ENCODE measurements at places on chromosomes 1 and 21. TPM values are rescaled to one million over a fixed set of nuclear protein-coding genes. Genes with fewer than 3 reads are reported as not detected.

S100A16 gene
- 256 TPM for total RNA-seq

NUF2 gene
- total RNA-seq: 9.7 TPM

CTSS gene
- total RNA-seq: 25.8 TPM

CELA2A gene
- not detected for total RNA-seq

AMPD1 gene
- total RNA-seq: not detected

ENTREP3 gene
- total RNA-seq: 4.8 TPM

NBPF6 gene
- total RNA-seq: not detected

AQP10 gene
- under 0.01 TPM for total RNA-seq

ESPN gene
- total RNA-seq: not detected

ANGPTL3 gene
- not detected for total RNA-seq

TEX38 gene
- not detected for total RNA-seq

C1orf53 gene
- 3.9 TPM for total RNA-seq

LAPTM5 gene
- 0.44 TPM for total RNA-seq

KPRP gene
- not detected for total RNA-seq

SPRR2G gene
- total RNA-seq: not detected

CLCC1 gene
- total RNA-seq: 38.1 TPM

C1QB gene
- total RNA-seq: not detected

C4BPA gene
- not detected for total RNA-seq

MMEL1 gene
- 0.75 TPM for total RNA-seq

NHLH1 gene
- under 0.01 TPM for total RNA-seq

ZNF593OS gene
- 0.19 TPM for total RNA-seq

TTC39A gene
- 3.3 TPM for total RNA-seq

PRRX1 gene
- total RNA-seq: 229 TPM

SPTA1 gene
- total RNA-seq: under 0.01 TPM

MTF1 gene
- 2.5 TPM for total RNA-seq

DENND2C gene
- 2.4 TPM for total RNA-seq

RBP7 gene
- not detected for total RNA-seq

CGN gene
- under 0.01 TPM for total RNA-seq

RNPEP gene
- 56.0 TPM for total RNA-seq

FCRL1 gene
- total RNA-seq: not detected

RAP1GAP gene
- total RNA-seq: under 0.01 TPM

TCP10L gene
- total RNA-seq: 0.25 TPM

OR2L13 gene
- not detected for total RNA-seq

PGLYRP4 gene
- not detected for total RNA-seq

RCAN3 gene
- total RNA-seq: 0.50 TPM

LCE1D gene
- not detected for total RNA-seq

RHOU gene
- total RNA-seq: 0.87 TPM

GBP5 gene
- total RNA-seq: under 0.01 TPM

AMY1B gene
- not detected for total RNA-seq

DCDC2B gene
- not detected for total RNA-seq

TMEM240 gene
- total RNA-seq: 2.0 TPM

RGS5 gene
- 76.0 TPM for total RNA-seq

TNFRSF18 gene
- total RNA-seq: not detected

PRAMEF4 gene
- total RNA-seq: not detected

AURKAIP1 gene
- 131 TPM for total RNA-seq

FOXD2 gene
- total RNA-seq: 0.66 TPM

SYTL1 gene
- 0.13 TPM for total RNA-seq

GBP7 gene
- total RNA-seq: not detected

C1QTNF12 gene
- total RNA-seq: 0.40 TPM

TTC34 gene
- total RNA-seq: under 0.01 TPM

OR2T35 gene
- total RNA-seq: not detected

SH3D21 gene
- 1.3 TPM for total RNA-seq

LAD1 gene
- not detected for total RNA-seq

Data from aortic smooth muscle cell (primary cell).